ENCODE measurements at places on chromosomes 3 and 15.

DNA sequence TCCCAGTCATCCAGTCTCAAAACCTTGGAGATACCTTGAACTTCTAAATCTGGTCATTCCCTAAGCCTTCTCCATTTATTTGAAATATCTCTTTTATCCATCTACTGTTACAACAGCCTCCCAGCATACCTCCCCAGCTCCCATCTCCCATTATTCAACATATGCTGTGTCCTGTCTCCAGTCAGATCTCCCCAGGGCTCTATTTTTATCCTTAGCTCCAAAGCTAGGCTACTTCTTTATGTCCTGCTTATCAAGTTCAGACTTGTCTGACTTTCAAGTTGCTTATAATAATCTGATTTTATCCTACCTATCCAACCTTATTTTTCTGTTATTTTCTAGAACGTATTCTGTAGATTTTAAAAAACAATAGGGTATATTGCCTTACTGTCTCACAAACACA is 44.2 kb downstream of the IQGAP1 start:
- no peak for DNase-seq

GRCh38 chr15:95085056-95085455 is 853.7 kb downstream of the MCTP2 start:
- no peak for DNase-seq

GRCh38 chr3:37823189-37823588 is 38.5 kb upstream of the CTDSPL start:
- DNase-seq, result no peak

DNA sequence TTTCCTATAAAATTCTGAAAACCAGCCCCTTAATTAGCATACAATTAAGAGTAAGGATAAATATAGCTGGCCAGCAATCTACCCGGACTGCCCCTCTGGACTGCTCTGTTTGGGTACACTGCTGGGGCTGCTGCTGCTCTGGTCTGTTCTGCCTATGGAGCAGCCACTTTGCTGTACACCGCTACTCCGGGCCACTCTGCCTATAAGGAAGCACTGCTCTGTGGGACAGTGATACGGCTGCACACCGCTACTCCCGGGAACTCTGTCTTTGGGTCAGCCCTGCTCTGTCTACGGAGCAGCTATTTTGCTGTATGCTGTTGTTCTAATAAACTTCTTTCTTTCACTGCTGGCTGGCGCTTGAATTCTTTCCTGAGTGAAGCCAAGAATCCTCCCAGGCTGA is 316.5 kb upstream of the PLSCR5 start:
- no peak for DNase-seq

GRCh38 chr3:190617185-190617584 is 103.3 kb downstream of the IL1RAP start:
- DNase-seq, result peak; percentile 25

- peak; percentile 62 for DNase-seq
Observed at GRCh38 chr15:41557673-41558399, 1.2 kb upstream of the TYRO3 start.

GRCh38 chr3:170331143-170331542 is 26.4 kb upstream of the SKIL start:
- no peak for DNase-seq

GRCh38 chr3:177591379-177591778 is 394.1 kb upstream of the TBL1XR1 start:
- DNase-seq, result no peak

- no peak for DNase-seq
Observed at GRCh38 chr15:41513506-41514227, at the start of gene LTK. Gene LTK (minus strand): TSS chr15:41513827. CDS start chr15:41513709, 118 bp downstream.

GRCh38 chr3:14507757-14508504 is 32.2 kb downstream of the GRIP2 start:
- DNase-seq, result no peak

DNA sequence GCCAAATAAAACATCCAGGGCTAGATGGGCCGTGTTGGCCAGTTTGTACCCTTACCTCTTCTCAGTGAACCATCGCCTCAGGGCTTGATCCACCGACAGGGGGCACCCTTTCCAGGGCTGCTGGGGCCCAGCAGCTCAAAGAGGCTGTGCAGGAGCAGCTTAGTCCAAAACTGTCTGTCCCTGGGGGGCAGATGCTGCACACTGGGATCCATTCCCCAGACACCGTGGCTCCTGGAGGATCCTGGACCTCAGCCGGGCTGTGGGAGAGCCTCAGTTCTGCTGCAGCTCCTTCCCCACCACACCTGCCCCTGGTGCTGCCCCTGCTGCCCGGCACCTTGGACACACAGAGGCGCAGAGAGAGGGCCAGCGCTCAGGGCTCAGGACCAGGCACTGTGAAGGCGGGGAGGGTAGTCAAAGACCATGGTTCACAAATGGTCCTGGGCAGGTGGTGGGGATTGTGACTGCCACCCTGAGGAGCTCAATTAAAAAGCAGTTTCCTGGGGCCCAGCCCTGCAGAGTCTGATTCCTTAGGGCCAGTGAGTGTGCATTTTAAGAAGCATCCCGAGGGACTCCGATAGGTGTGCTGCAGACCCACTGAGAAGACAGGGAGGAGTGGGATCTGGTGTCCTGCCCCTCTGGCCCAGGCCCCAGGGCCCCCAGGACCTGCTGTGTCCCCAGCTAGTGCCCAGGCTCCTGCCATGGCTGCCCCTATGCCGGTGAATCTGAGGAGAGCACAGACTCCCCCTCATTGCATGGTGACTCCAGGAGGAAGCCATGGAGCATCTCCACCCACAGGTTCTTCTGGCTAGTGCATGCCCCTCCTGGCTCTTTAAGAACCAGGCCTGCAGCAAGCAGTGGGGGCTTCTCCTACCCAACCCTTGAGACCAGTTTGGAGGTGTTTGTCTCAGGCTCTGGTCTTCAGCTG is 86.5 kb upstream of the PRR20G start:
- peak; percentile 25 for DNase-seq

DNA sequence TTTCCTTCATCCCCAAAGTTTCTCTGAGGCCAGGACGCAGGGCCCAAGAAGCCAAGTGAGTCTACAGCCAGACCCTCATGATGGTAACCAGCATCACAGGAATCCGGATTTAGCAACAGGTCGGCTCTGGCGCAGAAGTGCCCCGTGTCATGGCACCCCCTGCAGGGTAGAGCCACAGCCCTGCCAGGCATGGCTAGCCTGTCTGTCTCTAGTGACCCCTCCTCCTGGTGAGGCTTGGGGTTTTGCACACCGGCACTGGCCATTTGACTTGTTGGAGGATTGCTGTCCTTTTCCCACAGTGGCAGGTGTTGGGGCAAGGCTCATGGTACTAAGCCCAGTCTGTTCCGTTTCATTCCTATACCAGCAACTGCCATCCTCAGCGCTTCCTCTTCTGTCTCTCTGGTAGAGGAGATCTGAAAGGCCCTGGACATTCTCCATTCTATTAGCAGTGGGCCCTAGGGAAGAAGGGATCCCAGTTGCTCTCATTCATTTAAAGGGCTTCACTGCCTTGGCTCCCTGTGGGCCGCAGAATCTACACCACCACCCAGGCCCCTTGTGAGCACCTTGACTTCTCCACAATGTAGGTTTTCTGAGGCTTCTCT is 9.4 kb upstream of the CHAC1 start:
- DNase-seq, result no peak

DNA sequence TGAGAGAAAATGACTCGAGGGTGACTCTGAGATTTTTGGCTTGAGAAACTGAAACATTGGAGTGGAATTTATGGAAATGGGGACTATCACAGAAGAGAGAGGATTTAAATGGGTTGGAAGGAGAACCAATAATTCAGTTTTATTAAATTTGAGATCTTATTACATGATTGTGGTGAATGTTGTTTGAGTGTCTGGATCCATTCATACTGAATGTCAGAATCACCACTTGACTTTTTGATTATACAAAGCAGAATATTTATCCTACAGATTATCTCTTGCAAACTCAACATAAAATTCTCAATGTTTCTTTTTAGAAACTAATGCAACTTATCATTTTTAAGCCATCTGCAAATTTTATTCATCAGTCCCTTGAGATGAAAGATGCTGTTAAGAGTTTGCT is 332.8 kb downstream of the CNTN3 start:
- no peak for DNase-seq

DNA sequence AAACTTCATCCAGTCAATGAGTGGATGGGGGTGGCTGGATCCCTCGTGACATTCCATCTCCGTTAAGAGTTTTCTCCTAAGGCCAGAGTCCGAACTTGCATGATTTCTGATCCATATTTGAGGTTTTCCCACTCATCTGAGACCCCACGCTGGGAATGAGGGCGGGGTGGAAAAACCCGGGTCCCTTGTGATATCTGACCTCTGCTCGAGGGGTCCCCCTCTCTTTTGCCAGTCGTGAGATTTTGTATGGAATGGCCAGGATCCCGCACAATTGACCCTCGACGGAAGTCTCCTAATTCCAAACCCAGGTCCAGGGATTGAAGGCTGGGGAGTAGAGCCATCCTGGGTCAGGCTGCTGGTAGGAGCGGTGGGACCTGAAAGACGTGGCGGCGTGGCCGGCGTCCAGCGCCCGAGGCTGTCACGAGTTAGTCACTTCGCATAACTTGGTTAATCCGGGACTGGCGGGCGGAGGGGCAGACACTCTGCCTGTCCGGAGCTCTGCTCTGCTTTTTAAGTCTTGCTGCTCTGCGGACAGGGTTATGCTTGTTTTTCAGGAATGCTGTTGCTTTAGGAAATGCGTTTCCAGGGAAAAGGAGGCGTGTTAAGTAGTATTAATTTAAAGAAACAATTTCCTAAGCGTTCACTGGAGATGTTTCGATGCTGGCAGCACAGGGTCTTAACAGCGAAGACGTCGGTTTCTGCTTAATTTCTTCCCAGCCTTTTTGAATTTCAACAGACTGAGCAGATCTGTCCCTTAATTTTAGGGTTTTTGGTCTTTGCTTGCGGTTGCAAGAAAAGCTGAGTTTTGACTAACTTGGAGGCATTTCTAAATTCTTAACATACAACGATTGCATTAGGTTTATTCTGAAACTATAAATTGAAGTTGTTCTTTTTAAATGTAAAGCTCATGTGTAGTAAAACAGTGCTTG is 69.7 kb upstream of the LRRFIP2 start:
- peak; percentile 33 for DNase-seq
